ENCODE measurements at places on chromosomes 6 and 20. TPM values are rescaled to one million over a fixed set of nuclear protein-coding genes. Genes with fewer than 3 reads are reported as not detected.
A peak's percentile ranks its signal among the peaks of the same experiment; 100 is the strongest.

Gene CTCFL
- not detected for total RNA-seq

Gene RBPJL
- 837 TPM for total RNA-seq

Gene DSTN
- 464 TPM for total RNA-seq

Gene RBBP8NL
- total RNA-seq = 2.3 TPM

Gene SYCP2
- total RNA-seq = 15.3 TPM

Gene PTPRA
- total RNA-seq = 24.1 TPM

- H3K27ac ChIP-seq = no peak overlapping the region
- H3K27me3 ChIP-seq = no peaks in the 10 kb centered on the region
- H3K4me1 ChIP-seq = no peaks in the 10 kb centered on the region
- no peak overlapping the region for H3K4me3 ChIP-seq
- no peaks in the 10 kb centered on the region for H3K36me3 ChIP-seq
Measured at GRCh38 chr6:82270881-82271635, 23.5 kb upstream of the IBTK start.

GRCh38 chr6:36216559-36216958 is 20.0 kb downstream of the BRPF3 start:
- peak; percentile 32 for DNase-seq
- H3K4me1 ChIP-seq = no peaks in the 10 kb centered on the region
- no peak overlapping the region for H3K4me3 ChIP-seq
- no peak overlapping the region for H3K27ac ChIP-seq
- H3K36me3 ChIP-seq = peaks cover 8% of the 10 kb centered on the region
